T-cell (primary cell): ENCODE measurements at places on chromosomes 4 and X.

DNA sequence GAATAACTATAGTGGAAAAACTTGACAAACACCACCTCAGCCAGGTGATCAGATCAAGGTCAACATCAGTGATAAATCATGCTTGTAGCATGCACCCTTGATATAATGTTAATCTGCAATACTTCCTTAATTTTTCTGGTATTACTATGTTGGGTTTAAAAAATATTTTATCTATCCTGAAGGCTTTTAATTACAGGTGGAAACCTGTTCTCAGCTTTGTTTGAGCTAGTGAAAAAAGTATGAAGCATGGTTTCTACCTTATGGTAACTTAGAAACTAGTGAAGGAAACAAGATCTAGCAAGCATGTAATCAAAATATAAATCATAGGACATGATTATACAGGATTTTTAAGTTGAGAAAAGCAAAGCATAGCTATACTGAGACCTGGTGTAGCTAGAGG is 26.6 kb downstream of the MAOA start:
- DNase-seq = no peak

DNA sequence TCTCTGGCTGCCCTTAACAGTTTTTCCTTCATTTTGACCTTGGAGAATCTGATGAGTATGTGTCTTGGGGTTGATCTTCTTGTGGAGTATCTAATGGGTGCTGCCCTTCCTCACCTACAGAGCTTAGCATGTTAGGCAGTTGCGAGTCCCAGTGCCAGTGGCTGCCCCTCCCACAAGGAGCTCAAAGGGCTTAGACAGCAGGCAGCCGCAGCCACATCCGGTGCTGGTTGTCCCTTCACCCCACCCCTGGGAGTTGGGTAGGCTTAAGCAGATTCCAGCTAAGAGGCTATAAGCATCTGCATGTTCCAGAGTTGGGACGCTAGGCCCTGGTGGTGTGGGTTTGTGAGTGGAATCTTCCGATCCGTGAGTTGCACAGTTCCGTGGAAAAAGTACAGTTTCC is 322.1 kb upstream of the ARX start:
- DNase-seq = no peak

DNA sequence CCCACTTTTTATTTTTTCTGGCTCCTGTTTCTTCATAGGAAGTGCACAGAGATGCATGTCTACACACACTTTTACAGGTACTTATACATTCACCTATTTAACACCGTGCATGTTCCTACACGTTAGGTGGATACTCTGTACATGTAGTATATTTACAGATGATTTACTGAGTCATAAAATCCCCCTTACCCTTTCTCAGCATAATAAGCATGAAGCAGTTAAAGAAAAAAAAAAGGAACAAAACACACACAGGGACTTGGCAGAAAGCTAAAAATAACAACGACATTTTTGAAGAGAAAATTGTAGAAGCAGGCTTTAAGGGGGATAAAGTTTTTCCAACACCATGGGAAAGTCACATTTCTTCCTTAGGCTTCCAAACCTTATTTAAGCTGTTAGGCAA is 96.4 kb upstream of the IQCM start:
- no peak for DNase-seq

GRCh38 chr4:7677799-7678301 is 243.1 kb upstream of the PSAPL1 start:
- DNase-seq = no peak

DNA sequence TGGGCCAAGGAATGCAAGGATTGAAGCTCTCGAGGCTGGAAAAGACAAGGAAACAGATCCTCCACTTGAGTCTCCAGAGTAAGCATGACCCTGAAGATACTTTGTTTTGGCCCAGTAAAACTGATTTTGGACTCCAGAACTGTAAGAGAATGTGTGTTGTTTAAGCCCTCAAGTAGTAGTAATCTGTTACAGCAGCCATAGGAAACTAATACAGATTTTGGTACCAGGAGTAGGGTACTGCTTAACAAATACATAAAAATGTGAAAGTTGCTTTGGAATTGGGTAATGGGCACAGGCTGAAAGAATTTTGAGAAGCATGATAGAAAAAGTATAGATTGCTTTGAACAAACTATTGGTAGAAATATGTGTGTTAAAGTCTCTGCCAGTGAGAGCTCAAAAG is 17.4 kb upstream of the FRAS1 start:
- no peak for DNase-seq

GRCh38 chr4:20723019-20723418 is 22.8 kb downstream of the PACRGL start:
- DNase-seq = no peak

GRCh38 chrX:750263-750662 is 119.7 kb downstream of the SHOX start:
- DNase-seq = no peak
